ENCODE measurements at places on chromosomes 11 and 22.

DNA sequence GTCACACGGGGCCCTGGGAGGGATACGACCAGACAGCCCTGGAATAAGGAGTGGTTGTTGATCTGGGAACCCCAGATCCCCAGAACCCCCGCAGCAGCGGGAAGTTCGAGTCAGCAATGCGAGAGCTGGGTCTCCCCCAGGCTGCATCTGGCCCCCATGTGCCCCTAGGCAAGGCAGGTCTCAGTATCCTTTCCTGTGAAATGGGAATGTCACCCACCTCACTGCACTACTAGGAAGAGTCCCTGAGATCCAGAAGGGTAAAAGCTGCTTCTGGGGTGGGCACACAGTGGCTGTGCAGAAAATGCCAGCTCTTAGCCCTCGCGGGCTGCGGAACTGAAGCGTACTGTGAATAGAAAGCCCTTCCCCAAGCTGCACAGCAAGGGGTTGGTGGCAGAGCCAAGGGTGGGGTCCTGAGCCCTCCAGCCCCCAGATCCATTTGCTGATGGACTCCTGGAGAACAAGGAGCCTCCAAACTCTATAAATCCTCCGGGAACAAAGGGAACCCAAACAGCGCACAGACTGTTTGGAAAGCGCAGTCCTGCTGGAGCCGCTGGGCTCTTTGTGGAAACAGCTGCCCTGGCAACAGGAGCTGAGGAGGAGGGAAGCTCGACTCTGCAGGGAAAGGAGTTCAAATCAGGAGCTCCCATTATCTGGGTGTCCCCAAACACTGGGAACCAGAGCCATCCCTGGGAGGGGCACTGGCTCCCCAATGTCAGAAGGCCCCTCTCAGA is 68.2 kb upstream of the SHISAL1 start:
- DNase-seq = no peak

DNA sequence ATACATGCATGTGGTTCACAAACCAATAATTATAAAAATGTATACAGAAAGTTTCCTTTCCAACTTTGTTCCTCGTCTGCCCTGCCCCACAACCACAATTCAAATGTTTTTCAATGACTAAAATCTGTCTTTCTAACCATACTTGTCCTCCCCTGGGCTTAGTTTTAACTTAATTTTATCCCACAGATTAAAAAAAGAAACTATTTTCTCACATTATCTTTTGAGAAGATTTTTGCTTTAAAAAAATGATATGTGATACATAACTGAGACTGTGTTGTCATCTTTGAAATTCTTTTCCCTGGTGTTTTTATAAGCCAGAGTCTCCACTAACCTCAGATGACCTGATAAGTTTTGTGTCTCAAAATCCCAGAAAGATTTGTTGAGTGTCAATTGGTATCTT is 79.0 kb downstream of the FDX1 start:
- no peak for DNase-seq

- no peak for DNase-seq
Measured at GRCh38 chr11:68424981-68425865, 35.3 kb upstream of the PPP6R3 start.

GRCh38 chr22:49503896-49504521 is 323.7 kb downstream of the BRD1 start:
- no peak for DNase-seq

GRCh38 chr11:79244241-79244772 is 196.5 kb downstream of the TENM4 start:
- DNase-seq = no peak

GRCh38 chr22:37230673-37231405 is 13.2 kb downstream of the RAC2 start:
- no peak for DNase-seq

GRCh38 chr11:46978005-46978491 is 41.5 kb downstream of the CSTPP1 start:
- no peak for DNase-seq

GRCh38 chr11:694563-695287 is at the start of gene DEAF1:
Gene DEAF1, minus strand, starts transcription at chr11:695222. Its CDS starts 175 bp downstream, at chr11:695047.
- DNase-seq = peak; percentile 96

GRCh38 chr11:103898577-103899336 is 137.7 kb upstream of the DDI1 start:
- no peak for DNase-seq

GRCh38 chr22:29308148-29308790 is 1.8 kb downstream of the GAS2L1 start:
- no peak for DNase-seq

All from HCT116 (cell line).